ENCODE measurements at places on chromosomes 11 and 22.

GRCh38 chr11:77204754-77205466 lies 76.9 kb downstream of the MYO7A start:
- DNase-seq = no peak

DNA sequence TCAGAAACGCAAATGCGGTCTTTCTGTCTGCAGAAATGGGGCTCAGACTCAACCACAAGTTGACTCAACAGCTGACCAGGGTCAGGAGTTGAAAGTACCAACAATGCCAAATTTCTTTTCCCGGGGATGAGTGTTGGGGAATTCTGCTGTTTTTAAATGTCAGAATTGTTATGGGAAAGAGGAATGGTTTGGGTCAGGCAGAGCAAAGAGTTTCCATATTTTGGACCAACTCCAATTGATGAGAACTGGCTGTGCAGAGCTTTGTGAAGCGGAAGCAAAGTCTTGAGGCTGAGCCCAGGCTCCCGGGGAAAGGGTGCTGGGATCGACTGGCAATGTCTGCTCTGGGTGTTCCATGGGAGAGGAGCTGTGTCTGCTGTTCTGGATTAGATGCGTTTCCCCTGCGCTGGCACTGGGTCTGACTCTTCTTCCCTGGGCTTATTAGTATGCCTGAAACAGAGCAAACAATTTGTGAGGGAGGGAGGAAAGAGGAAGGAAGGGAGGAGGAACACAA lies 36.2 kb downstream of the TXN2 start:
- no peak for DNase-seq

DNA sequence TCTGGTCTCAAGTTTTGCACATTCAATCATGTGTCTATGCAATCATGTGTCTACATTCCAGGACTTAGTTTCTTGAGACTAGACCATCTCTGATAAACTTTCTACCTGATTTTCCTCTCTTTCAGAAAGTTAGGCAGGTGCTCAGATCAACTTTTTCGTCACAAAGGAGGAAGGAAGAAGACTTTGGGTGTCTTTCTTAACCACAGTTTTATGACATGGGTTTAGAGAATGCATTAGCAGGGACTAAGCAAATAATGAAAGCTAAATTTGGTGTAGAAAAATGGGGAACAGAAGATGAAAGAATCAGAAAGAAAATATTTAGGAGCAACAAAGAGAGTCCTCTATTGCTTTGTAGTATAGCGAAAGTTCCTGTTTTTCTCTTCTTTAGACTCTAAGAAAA lies 7.7 kb upstream of the GLYATL1B start:
- DNase-seq = no peak

DNA sequence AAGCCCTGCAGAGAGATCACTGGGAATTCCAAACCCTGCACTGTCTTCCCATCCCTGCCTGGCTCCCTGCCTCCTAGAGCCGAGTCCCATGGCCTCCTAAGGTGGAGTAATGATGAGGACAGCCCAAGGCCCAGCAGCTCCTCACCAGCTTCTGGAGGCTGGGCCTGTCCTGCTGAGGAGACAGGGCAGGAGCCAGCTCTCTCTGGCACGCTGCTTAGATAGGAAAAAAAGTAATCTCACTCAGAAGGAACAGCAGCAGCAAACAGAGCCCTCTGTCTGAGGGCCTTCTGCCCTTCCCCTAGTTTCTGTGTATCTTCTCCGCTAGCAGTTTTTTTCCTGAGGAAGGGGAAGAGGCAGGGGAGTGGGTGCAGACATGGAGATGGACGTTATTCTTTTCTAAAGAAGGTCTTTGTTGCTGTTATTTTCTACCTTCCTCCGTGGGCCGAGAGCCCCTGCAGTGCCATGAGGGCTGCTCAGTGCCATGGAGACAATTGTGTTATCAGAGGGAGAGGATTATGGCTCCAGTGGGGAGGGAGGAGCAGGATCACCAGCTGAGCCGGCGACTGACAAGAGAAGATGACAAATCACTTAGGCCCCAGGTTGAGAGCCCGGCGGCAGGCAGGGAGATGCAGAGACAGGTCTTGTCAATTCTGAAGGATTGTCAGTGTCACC lies 315.3 kb downstream of the BUD13 start:
- no peak for DNase-seq

GRCh38 chr11:133096981-133097380 lies 435.3 kb downstream of the OPCML start:
- no peak for DNase-seq

DNA sequence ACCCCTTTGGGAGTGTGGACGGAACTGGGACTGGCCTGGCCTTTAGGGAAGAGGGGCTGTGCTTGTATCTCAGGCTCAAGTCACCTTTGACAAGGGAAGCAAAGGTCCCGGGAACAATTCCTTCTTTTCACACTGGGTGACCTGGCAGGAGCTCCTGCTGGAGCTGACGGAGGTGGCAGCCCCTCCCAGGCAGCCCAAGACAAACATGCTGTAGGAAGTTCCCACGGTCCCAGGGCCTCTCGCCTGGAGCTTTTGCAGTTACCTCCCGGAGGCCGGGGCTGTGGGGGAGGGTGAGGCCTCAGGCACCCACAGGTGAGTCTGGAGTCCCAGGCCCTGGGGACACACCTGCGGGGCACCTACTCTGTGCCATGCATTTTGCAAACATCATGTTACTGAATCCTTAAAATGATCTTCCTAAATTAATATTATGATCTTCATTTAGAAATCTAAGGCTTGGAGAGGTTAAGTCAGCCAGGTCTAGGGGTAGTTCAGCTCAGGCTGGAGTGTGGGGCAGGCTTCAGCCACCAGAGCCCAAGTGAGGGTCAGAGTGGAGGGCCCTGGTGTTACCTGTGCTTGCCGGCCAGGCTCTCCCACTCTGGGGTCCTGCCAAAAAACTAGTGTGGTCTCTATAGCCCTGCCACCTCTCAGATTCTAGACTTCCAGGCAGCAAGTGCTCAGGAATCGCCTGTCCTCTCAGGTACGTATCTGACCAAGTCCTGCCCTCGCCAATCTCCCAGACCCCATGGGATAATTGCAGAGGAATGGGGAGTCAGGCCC lies 15.7 kb upstream of the MYEOV start:
- DNase-seq = no peak

DNA sequence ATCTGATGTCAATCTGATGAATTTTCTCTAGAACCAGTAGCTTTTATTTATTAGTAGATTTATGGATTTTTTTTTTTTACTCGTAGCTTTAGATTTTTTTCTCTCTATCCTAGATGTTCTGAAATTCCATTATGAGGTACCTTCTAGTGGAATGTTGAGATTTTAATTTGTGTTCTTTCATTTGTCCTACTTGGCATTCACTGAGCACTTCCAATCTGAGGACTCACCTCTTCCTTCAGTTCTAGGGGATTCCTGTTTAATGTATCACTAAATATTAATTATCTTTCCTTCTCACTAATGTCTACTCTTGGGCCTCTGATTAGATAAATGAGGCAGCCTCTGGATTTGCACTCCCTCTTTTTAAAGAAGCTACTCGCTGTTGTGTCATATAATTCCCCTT lies 40.2 kb upstream of the WNT7B start:
- no peak for DNase-seq

- no peak for DNase-seq
These were observed 31.3 kb downstream of the GNB1L start for GRCh38 chr22:19823191-19823901.

DNA sequence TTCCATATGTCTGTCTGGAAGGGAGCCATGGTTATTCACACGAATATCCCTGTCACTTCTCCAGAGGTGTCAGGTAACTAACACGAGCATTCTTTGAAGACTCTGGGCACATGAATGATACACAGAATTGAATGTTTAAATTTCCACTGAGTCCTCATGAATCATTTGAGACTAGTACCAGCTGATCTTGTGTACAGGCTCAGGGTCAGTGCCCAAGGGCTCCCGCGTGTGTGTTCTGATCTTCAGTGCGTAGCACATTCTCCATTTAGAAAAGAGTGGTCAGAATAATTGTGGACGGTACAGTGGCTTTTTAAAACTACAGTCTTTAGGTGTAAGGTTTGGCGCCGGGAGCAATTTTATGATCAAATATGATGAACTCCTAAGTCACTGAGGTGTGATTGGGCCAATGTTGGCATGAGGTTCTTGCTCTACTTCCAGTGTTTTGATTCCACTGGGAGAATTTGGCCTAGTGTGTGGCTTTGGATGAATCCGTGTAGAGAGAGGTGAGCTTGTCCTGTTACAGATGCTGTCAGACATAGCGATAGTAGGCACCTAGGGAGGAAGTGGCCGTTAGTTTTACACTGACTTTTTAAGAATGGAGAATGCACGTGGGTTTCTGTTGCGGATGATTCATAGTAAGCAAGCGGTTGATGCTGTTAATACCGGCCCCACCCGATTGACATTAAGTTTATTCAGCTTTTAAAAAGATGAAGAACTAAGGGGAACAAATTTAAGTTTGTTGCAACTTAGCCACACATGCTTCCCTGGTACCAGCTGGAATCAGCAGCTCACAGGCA lies 22.2 kb downstream of the NUP50 start:
- no peak for DNase-seq

DNA sequence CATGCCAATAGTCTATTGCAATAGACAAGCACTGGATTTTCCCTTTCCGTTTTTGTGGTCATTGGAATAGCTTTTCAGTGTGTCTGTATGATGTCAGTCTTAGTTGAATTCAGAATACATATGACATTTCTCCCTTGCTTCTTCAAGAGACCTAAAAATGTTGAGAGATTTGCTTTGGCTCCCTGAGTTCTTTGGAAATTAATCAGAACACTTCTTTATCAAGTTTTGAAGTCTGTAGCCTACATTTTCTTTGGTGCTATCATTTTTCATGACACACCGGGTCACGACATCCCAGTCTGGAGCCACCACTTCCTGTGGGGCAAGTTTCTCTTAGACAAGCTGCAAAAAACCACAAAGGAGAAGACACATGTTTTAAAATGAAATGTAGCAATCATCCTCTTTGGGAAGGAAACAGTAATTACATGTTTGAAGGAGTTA lies 847.1 kb downstream of the OPCML start:
- DNase-seq = peak; percentile 33

Measured in Jurkat, Clone E6-1 (cell line).